ENCODE measurements at places on chromosomes 6 and 20.

DNA sequence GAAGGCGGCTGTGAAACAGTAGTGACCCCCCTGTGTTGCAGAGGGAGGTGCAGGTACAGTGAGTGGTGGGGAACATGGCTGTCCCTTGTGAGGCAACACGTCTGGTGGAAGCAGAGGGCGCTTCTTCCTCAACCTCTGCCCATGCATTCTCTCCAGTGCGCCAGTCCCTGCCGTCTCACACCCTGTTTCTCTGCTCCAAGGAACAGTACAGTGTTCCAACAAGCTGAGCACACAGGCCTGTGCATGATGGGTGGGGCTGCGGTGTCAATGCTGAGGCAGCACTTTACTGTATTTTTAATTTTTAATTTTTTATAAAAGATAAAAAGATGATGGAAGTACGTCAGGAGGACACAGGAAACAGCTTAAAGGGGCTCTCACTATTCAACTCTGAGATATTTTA lies 32.5 kb downstream of the CST2 start:
- no peak for DNase-seq

DNA sequence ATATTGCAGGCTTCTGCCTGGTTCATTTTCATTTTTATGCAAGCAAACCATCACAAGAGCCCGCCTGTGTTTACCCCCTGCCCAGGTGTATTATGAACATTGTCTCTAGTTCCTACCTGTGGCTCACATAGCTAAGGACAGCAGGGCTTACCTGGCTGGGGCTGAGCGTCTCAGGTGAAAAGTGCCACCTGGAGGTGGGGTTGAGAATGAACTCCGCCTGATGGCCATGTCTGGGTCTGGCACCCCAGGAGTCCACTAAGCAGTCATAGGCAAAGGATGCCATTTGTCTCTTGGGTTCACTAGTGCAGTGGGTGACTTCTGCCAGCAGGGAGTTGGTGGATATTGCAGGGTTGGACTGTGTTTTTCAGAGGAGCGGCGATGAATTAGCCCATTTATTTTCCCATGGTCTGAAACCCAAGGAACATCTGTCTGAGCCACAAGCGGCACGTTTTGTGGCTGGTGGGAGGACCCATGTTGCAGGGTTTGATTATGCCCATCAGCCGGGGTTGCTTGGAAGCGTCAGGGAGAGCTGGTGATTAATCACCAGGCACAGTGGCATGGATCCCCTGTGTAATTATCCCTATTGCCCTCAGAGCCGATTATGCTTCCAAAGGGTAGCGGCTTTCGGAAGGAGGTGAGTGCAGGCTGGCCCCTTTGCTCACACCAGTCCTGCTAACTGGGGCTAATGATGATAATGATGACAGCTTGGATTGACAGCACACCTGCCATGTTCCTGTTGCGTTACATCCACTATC lies 92.1 kb downstream of the CDH26 start:
- DNase-seq: peak; percentile 55

DNA sequence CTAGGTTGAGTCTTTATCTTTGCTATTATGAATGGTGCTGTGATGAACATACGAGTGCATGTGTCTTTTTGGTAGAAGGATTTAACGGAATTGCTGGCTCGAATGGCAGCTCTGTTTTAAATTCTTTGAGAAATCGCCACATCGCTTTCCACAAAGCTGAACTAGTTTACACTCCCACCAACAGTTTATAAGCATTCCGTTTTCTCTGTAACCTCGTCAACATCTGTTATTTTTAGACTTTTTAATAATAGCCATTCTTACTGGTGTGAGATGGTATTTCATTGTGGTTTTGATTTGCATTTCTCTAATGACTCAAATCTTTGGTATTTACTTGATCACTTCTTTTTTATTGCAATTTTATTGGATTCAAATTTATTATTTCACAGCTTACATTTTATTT lies 117.4 kb upstream of the HDGFL1 start:
- DNase-seq: no peak

- no peak for DNase-seq
Observed at GRCh38 chr6:46302176-46302575, 131.4 kb upstream of the ENPP5 start.

- no peak for DNase-seq
Observed at GRCh38 chr6:3742076-3742425, 9.5 kb downstream of the PXDC1 start.

- DNase-seq: no peak
Observed at GRCh38 chr6:138987080-138987642, 892 bp downstream of the REPS1 start.

- peak; percentile 87 for DNase-seq
Observed at GRCh38 chr20:63457737-63458136, 14.7 kb downstream of the KCNQ2 start.

GRCh38 chr20:31642837-31643236 lies 5.1 kb downstream of the COX4I2 start:
- DNase-seq: no peak

DNA sequence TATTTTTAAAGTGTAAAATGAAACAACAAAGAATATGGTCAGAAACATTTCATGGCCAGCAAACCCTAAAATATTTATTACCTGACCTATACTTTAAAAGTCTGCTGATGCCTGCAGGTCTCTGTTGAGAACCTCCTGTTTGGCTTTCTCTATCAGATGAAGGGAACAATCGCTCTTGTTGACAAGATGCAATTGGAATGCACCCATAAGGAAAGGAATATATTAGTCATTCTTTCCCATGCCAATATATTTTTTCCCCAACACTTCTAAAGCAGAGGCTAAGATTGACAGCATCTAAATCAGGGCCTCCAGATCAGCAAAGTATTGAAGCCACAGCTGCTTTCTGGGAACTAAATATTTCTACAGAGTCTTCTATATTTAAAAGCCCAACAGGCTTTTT lies 897.8 kb downstream of the EPHA7 start:
- no peak for DNase-seq

- DNase-seq: no peak
Observed at GRCh38 chr6:45476341-45476740, 98.6 kb upstream of the SUPT3H start.

- DNase-seq: no peak
Observed at GRCh38 chr20:15061955-15062354, 724.5 kb upstream of the FLRT3 start.

GRCh38 chr6:169618526-169619490 lies 83.0 kb downstream of the WDR27 start:
- no peak for DNase-seq

DNA sequence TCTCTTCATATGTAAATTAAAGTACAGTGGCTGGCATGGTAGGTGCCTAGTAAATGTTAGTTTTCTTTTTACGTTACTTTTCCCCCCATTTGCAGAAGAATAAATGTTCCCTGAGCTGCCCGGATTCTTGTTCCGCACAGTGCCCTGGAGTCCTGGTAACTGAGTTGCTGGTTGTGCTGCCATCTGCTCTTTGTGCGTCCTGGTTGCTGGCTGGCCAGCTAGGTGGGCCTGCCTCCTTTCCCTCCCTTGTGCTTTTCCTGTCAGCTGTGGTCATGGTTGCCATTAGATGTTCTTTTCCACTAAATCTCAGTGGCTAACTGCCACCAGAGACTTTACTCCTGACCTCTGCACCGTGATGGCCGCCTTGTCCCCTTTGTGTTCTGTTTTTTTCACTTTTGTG lies 28.6 kb downstream of the CEP43 start:
- no peak for DNase-seq

DNA sequence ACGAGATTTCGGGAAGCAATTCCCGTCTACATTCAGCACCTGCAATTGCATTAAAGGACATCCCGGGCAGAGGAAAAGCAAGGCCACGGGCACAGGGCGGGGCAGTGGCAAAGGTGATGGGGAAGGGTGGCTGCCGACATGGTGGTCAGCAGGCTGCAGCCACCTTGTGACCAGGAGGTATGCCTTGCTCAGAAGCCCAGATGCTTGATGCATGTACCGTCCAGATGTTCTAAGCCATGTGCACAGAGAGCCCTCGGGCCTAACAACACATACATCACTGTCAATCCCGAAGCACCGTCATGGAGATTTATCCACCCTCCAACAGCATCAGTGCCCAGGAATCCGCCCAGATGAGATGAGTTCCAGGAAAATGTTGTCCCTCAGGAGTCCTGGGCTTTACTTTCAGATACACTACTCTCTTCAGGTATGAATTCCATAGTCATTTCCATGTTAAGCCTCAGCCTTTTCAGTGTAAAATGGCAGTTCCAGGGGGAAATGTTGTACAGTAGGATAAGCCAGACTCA lies 77.8 kb upstream of the FRMD1 start:
- DNase-seq: no peak

- peak; percentile 8 for DNase-seq
Observed at GRCh38 chr20:59576216-59576953, 28.0 kb upstream of the PHACTR3 start.

DNA sequence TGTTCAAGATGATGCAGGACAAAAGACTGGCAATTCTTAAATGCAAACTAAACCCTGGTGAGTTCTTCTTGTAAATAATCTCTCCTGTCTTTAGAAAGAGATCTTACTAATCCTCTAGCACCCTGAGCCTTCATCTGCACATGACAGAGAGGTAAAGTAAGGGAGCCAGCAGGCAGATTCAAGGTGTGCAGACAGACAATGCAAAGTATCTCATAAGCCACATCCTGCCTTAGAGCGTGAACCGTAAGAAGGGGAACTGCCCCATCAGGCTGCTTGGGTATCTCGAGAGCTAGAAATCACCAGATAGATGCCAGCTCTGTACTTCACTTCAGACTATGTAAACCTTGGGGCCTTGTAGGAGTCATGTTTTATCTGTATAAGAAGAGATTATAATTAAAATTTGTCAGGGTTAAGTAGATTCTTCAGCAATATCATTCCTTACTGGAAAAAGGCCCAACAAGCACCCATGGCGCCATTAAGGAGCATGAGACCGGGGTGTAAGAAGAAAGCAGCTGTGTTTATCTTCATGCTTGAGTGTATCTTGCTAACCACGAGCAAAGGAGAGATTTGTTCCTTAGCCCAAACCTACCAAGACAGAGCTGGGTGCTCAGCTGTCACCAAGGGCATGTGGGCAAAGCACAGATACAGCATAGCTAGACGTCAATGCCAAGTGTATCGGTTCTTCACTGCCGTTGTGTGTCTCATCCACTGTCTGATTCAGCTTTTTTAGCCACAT lies 24.4 kb downstream of the CNR1 start:
- DNase-seq: no peak

DNA sequence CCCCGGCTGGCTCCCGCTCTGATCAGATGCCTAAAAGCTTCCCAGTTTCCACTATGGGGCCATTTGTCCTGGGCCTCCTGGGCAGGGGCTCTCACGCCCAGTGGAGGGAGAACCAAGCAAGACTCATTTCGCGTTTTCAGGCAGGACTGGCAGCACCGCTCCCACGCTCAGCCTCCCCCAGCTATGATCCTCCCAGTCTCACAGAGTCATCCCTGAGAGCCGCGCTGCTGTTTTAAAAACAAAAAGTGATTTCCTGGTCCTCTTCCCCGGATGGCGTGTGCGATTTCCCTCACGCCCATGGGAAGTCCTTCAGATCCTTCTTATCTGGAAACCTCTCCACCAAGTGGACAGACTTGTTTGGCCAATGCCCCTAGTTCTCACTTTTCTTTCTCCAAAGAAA lies at the start of gene ADGRF5:
Gene ADGRF5, minus strand, starts transcription at position 208 of the 400 bp plus-strand sequence. CDS start 15,176 bp downstream, outside the sequence.
- DNase-seq: no peak

- no peak for DNase-seq
Observed at GRCh38 chr6:43708860-43709653, 21.5 kb upstream of the MRPS18A start.

GRCh38 chr20:50467174-50467573 lies 43.0 kb upstream of the PTPN1 start:
- no peak for DNase-seq

DNA sequence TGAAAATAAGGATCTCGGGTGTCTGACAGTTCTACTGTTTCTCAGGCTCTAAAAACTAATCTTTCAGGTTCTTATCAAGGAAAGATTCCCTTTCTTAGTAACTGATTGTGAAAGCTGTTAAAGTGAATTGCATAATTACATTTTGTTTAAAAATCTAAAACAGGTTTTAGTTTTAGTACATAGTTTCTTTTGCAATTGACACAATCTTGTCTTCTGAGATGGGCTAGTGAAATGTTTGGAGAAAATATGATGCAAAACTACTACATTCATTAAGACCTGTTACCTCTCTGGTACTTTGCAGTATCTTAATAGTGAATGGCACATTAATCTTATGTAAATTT lies 298.4 kb downstream of the UTRN start:
- no peak for DNase-seq

DNA sequence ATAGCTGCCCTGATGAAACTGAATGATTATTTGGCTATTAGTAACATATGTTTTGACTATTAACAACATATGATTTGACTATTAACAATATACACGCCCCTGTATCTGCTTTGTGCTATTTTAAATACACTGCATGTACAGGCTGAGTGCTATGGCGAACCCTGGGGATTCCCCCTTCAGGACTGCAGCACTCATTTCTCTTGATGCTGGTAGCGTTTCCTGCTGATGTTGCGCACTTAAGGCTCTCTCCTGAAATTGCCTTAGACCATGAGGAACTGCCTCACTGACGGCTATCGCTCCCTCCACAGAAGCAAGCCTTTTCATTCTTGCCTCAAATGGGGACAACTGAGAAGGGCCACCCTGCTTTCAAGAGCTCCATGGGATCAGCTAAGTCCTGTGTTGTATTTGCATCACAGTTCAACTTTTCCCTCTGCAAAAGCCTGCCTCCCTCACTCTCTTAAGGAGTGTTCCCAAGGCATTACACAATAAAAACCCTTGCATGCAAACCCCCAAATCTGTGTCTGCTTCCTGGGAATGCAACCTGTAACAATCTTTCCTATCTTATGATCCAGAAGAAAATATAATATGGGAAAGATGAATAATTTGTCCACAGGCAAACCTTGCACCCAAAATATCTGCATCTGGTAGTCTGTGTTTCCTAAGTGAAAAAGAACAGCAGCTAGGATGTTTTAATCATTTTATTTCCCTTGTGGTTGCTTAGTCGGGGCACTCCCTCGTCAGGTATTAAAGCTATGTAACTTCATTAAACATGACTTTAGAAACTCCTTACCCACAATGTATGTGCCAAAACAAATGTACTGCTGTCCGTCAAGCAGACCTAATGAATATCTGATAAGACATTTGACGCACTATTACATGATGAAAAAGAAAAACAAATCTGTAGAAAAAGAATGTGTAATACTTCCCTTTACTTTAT lies 456.4 kb downstream of the COL12A1 start:
- DNase-seq: no peak

DNA sequence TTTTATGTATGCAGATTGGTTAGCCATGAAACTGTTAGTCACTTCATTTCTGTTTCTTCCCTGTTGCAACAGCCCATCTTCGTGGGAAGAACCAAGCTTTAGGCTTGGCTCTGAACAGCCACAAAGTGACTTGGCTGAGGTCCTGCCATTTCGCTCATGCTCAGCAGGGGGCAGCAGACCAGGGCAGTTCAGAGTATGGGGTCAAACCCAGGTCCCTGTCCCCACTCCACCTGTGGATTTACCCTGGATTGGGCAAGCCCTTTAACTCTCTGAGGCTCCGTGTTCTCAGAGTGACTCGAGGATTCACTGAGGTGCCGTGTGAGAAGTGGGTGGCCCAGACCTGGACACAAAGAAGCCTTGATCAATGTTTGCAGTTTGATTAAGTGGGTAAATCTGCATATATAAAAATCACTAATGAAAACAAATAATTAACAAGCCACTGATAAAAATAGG lies 19.8 kb upstream of the MAP1LC3A start:
- no peak for DNase-seq

- DNase-seq: no peak
Observed at GRCh38 chr20:38151455-38151854, 13.6 kb downstream of the TGM2 start.
